ENCODE measurements at places on chromosomes 16 and 17. TPM values are rescaled to one million over a fixed set of nuclear protein-coding genes. Genes with fewer than 3 reads are reported as not detected.

Gene ZNF423
- total RNA-seq: 6.6 TPM

Gene ADORA2B
- 53.5 TPM for total RNA-seq

DNA sequence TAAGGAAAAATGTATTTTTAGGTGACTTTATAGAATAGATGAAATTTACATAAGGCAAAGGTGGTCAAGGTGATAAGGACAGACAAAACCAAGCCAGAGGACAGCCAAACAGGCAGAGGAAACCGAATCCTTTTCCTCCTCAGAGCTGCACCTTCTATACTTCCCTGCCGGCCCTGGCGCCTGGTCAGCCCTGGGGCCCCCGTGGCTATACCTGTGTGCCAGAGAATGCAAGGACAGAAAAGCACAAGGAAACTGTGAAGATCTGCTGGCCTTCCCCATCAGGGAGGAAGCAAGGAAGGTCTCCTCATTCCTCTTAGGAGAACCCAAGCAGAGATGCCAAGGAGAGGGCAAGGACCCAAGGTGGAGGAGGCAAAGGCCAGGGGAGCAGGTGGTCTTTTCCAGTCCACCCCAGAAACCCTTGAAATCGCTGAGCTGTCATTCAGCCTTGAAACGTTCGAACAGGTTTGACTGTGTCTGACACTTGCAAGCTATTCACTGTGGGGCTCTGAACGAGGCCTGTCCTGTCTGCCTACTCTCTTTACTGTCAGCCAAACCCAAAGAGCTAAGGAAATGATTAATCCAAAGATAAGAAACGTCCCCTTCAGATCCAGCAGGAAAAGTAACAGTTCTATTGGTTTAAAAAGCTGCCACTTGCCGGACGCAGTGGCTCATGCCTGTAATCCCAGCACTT is 114.4 kb downstream of the XYLT1 start:
- peak; percentile 52 for DNase-seq
- peak overlapping the region; percentile 71 for H3K27ac ChIP-seq
- no peaks in the 10 kb centered on the region for H3K27me3 ChIP-seq

GRCh38 chr17:72075995-72076677 is 44.7 kb upstream of the SOX9 start:
- H3K27ac ChIP-seq: no peak overlapping the region
- H3K4me3 ChIP-seq: no peak overlapping the region
- no peaks in the 10 kb centered on the region for H3K36me3 ChIP-seq
- H3K27me3 ChIP-seq: no peaks in the 10 kb centered on the region
- no peak for DNase-seq

Gene ZNF385C
- total RNA-seq: not detected

Gene PMFBP1
- total RNA-seq: 3.7 TPM

Gene SDK2
- 3.4 TPM for total RNA-seq

DNA sequence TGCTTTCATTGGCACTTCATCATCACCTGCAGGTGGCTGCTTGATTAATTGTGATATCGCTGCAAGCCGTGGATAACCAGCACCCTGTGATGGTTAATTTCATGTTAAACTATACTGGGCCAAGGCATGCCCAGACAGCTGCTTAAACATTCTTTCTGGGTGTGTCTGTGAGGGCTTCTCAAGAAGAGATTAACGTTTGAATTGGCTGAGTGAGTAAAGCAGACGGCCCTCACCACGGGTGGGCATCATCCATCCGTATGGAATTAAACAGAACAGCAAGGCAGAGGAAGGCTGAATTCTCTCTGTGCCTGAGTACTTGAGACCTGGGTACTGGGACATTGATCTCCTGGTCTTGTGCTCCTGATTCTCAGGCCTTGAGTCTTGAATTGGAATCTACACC is 7.1 kb upstream of the ZNF213 start:
- no peaks in the 10 kb centered on the region for H3K27me3 ChIP-seq
- H3K4me1 ChIP-seq: peaks cover 20% of the 10 kb centered on the region
- DNase-seq: no peak
- no peaks in the 10 kb centered on the region for H3K36me3 ChIP-seq
- no peak overlapping the region for H3K27ac ChIP-seq

All from transverse colon (tissue), 4 donors.